ENCODE measurements at places on chromosomes 11 and 22.

- no peak for DNase-seq
Measured at GRCh38 chr22:47591016-47591415, 828.6 kb downstream of the TBC1D22A start.

DNA sequence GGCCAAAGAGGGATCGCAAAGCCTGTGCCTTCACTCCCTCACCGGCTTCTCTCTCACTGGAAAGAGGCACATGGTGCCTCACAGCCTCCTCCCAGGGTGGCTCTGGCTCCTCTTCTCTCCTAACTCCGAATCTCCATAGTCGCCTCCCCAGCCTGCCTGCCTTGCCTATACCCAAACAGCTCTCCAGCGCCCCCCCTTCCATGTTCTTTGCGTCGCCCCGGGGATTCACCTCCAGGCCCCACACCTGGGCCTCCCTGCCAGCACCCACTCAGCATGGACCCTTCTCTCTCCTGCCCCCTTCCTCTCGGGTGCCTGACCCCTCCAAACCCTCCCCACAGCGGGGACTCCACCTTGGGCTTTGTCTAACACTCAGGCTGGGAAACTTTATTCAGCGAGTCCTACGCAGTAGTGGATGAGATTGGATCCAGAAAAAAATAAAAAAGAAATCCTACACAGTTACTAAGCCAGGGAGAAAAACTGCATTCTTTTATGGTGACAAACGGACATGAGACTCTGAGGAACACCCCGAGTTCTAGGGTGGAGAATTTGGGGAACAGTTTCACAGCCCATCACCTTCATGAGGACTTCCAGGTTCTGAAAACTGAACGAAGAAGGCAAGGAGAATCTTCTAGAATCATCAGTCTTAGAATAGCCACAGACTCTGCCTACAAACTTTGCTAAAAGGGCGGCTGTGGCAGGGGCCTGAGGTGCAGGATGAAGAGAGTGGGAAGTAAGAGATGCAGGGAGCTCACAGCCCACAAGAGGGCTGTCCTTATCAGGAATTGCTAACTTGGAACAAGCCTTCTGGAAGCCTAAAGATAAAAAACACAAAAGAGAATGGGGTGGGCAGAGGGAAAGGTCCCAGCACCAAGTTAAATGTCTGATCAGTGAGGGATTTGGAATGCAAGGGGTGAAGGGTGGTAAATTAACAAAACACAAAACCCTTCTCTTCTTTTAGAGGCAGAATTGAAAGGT lies 5.3 kb downstream of the PPM1F start:
- DNase-seq, result peak; percentile 5

GRCh38 chr11:93686812-93687211 lies 25.3 kb downstream of the CEP295 start:
- DNase-seq, result no peak

DNA sequence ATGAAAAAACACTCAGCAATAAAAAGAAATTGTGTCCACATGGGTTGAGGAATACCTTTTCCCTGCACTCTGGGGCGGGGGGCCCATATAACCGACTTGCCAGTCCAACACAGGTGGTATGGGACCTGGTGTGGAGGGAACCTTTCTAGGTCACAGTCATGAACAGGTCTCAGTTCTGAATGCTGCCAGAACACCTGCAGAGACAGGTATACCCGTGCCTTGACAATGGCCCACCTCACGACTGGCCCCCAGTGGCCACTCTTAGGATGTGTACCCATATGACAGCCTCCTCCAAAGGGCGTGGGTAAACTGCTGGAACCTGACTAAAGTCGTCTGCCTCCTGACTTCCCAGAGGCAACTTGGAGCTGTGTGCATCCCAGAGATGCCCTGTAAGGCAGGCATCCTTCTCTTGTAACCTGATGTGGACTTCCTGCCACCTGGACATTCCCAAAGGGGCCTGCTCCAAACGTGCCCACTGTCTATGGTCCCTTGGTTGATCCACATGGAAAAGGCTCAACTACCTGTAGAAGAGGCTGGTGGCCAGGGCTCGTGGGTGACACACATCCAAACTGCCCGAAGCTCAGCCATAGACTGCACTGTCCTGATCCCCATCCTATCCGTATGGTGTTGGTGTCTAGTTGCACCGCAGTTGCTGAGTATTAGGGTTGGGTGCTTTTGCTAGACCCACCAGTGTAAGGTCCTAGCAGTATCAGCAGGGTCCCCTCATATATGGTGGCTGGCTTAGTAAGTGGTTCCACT lies 859.3 kb downstream of the BRD1 start:
- DNase-seq, result peak; percentile 46

DNA sequence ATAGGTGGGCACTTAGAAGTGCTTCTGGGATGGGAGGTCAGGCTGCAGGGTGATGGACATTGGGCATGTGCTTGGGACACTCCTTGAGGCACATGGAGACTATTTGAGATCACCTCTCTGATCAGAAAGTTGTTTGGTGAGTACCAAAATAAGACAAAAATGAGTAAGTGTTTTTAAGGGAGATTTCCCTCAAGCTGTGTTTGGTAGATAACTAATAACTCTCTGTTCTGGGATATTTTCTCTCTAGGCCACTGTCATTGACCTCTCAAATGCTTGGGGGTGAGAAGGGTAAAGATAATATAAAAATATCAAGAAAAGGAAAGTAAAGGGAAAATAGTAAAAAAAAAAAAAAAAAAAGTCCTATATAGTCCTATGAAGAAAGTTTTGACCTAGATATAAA lies 117.8 kb downstream of the TEAD1 start:
- no peak for DNase-seq

- no peak for DNase-seq
Measured at GRCh38 chr11:116911976-116912734, 74.7 kb upstream of the APOA1 start.

- DNase-seq, result peak; percentile 61
Measured at GRCh38 chr11:108592591-108593213, 866 bp downstream of the EXPH5 start.

DNA sequence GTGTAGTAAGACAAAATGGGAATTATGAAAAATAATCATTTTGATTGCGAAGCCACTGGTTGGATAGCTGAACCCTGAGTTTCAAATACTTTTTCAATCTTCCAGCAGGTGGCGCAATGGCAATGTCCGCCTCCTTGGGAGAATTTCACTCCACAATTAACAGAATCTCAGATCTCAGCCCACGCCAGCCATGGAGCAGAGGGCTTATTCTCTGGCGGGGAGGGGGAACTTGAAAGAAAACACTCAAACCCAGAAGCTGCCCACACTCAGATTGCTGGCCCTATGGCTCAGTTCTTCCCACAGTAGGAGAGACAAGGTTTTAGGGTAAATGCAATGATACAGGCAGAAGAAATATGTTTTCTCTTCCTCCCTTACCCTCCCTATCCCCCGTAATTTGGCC lies 38.7 kb upstream of the RCN1 start:
- DNase-seq, result peak; percentile 82

- no peak for DNase-seq
Measured at GRCh38 chr22:49953680-49954344, 6.8 kb upstream of the PIM3 start.

- DNase-seq, result no peak
Measured at GRCh38 chr11:124085997-124086846, 29.0 kb upstream of the VWA5A start.

All from HT-29 (cell line).